Fibroblast of skin of right biceps (primary cell): ENCODE measurements at places on chromosomes 16 and 17.
A peak's percentile ranks its signal among the peaks of the same experiment; 100 is the strongest.

- DNase-seq: peak; percentile 26
Observed at GRCh38 chr16:60731329-60732050, 1304.7 kb downstream of the CDH8 start.

- DNase-seq: peak; percentile 94
Observed at GRCh38 chr17:40551879-40552768, 13.1 kb downstream of the CCR7 start.

DNA sequence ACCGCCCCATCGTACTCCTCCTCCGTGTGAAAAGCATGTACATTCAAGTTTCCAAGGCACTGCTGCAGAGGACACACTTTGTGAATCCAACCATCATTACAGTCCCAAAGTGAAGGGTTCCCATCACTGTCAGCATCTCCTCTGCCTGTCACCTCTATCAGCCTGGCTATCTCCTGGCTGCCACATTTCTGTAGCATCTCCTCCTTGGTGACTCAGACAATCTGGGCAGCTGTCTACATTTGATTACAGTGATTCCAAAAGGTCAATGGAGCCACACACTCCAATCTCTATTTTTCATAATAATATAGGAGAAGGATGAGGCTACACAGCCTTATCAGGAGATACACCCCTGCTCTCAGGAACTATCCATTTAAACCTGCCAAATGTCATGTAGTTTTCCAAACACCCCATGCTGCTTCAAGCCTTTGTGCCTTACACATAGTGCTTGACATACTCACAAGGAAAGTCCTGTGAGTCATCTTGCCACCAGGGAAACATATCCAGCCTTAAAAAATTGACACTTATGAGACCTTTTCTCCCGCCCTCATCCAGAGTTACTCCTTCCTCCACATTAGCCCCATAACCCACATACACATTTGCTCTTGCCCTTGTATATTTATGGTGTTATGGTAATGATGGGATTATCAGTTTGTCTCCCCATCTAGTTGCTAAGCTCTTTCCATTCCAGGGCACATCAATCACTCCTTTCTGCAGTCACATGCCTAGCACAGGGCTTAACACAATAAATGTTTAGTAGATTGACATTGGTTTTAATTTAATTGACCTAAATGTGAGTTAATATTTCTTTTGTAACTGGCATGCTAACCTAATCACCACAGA is 250.1 kb upstream of the CDH5 start:
- DNase-seq: peak; percentile 82

GRCh38 chr17:68319410-68320162 is 28.3 kb downstream of the ARSG start:
- DNase-seq: no peak

GRCh38 chr17:62916684-62917571 is 49.1 kb upstream of the TANC2 start:
- peak; percentile 16 for DNase-seq

GRCh38 chr17:81990836-81991683 is 13.6 kb downstream of the ASPSCR1 start:
- no peak for DNase-seq

GRCh38 chr17:38564869-38565268 is 40.9 kb downstream of the SRCIN1 start:
- no peak for DNase-seq

GRCh38 chr16:63904930-63905329 is 1216.9 kb downstream of the CDH11 start:
- no peak for DNase-seq

- no peak for DNase-seq
Observed at GRCh38 chr17:7550344-7550743, 1.5 kb downstream of the TNFSF12 start.

GRCh38 chr17:70030371-70030770 is 44.7 kb upstream of the KCNJ16 start:
- no peak for DNase-seq

DNA sequence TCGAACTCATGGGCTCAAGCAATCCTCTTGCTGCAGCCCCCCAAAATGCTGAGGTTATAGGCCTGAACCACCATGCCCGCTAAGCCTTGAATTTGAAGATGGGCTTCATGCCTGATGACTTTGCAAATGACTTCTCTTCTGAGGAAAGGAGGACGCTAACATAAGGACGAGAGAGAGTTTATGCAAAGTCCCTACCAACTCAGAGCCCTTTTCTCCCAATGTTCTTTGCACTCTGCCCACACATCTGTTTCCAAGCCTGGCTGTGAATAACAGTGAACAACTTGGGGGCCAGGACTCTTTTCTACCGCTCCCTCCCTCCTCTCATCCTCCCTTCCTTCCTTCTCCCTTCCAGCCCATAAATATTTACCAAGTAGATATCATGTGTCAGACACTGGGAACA is 8.5 kb upstream of the NPIPB2 start:
- no peak for DNase-seq

GRCh38 chr17:7915179-7915610 is 894 bp downstream of the RNF227 start:
- DNase-seq: no peak

DNA sequence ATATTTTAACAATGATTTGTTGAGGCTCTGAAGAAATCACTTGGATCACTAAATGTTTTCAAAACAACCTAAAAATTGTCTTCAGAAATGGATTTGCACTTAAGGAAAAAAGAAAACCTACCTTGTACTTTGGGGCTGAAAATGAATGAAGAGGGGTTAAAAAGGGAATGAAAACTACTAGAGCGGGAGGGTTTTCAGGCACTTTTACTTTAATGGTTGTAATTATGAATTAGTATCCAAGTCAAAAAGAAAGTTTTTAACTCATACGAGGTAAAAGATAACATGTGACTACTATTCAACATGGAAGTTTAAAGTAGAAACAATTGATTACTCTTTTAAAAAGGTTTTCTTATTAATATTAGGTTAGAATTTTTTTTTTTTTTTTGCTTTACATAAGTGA is 5.1 kb downstream of the IGF2BP1 start:
- DNase-seq: no peak

DNA sequence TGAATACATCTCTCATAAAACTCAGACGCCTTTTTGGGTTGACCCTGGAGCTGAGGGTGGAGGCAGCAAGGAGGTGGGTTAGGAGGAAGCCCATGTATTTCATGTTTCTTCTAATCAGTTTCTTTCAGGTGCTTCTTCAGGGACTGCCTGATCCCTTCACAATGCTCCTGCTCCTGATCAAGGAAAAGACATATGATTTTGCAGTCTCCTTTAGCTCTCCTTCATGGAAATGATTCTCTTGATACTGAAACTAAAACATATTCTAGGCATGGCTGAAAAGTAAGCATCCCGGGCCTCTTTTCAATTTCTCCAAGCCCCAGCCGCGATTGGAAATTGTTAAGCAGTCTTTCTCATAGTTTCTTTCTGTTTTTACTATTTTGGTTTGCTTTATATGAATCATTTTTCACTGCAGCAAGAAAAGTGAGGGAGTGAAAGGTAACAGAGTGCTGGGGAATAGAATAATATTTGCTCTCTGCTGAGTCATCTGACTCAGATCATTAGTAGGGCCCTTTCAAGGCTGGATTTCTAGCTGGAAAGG is 730.7 kb downstream of the CDH11 start:
- peak; percentile 78 for DNase-seq

DNA sequence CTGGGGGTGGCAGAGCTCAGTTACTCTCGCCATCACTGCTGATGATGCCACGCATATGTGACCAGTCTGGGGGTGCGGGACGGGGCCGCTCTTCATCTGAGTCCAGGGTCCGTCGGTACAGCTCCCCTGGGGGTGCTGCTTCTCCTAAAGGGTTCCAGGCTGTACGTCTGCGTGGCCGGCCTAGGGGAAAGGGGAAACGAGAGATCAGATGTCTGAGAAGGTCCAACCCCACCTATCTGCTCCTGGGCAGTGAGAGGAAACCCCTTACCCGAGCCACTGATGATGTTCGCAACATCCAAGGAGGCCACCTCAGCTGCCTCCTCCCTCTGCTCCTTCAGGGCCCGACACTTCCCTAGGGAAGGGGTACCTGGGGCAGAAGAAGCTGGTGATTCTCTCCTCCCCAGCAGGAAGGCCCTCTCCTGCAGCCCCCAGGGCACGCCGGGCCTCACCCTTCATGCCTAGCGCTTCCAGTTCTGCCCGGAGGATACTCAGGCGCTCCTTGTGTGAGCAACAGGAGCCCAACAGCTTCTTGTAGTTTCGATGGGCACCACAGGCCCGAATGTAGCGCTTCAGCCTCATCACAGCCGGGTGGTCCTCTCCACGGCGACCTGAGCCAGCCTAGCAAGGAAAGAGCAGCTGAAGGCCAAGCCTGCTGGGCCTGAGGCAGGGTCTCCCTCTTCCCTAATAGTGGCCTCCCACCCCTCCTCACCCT is 2.1 kb downstream of the HIRIP3 start:
- no peak for DNase-seq

- peak; percentile 87 for DNase-seq
Observed at GRCh38 chr16:57235128-57236021, 9.7 kb upstream of the ARL2BP start.

DNA sequence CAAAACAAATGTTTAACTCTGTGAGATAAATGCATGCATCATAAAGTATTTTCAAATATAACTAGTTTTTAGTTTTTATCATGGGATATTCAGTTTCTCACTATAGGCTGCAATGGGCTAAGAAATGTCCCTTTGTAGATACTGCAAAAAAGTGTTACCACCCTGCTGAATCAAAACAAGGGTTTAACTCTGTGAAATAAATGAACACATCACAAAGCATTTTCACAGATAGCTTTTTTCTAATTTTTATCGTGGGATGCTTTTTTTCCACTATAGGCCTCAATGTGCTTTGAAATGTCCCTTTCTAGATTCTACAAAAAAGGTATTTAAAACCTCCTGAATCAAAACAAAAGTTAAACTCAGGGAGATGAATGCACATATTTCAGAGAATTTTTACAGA is 541.1 kb downstream of the KCNJ18 start:
- no peak for DNase-seq

GRCh38 chr17:76686538-76687297 is 24.0 kb downstream of the MXRA7 start:
- no peak for DNase-seq

DNA sequence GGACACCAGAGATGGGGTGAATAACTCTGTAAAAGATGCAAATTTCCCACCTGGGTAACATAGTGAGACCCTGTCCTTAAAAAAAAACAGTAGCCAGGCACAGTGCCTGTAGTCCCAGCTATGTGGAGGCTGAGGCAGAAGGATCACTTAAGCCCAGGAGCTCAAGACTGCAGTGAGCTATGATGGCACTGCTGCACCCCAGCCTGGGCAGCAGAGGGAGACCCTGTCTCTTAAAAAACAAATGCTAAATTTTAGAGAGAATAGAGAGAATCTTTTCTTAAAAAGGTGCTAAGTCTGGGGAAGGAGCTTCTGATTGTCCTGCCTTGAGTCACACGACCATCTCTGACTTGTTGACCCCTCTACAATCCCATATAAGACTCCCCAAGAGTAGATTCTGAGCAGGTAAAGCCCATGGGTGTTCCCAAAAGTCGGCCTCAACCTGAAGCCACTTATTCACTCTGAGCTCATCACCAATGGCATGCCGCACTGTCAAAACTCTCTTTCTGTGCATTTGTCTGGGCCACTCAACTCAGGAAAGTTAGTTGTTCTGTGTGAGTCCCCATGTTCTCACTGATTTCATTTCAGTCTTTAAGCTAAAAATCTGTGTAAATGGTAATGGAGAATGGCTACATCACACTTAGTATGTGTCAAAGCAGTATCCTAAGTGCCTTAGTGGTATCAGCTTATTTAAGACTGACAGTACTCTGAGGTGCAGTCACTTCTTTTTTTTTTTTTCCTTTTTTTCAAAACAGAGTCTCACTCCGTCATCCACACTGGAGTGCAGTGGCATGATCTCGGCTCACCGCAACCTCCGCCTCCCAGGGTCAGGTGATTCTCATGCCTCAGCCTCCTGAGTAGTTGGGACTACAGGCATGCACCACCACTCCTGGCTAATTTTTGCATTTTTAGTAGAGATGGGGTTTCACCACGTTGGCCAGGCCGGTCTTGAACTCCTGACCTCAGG is 41.6 kb downstream of the PRKCB start:
- no peak for DNase-seq

GRCh38 chr17:30812218-30813177 is 12.0 kb downstream of the CRLF3 start:
- peak; percentile 54 for DNase-seq

GRCh38 chr17:31495022-31495885 is 103.8 kb downstream of the RAB11FIP4 start:
- peak; percentile 16 for DNase-seq
